ENCODE measurements at places on chromosomes 7 and 10.

DNA sequence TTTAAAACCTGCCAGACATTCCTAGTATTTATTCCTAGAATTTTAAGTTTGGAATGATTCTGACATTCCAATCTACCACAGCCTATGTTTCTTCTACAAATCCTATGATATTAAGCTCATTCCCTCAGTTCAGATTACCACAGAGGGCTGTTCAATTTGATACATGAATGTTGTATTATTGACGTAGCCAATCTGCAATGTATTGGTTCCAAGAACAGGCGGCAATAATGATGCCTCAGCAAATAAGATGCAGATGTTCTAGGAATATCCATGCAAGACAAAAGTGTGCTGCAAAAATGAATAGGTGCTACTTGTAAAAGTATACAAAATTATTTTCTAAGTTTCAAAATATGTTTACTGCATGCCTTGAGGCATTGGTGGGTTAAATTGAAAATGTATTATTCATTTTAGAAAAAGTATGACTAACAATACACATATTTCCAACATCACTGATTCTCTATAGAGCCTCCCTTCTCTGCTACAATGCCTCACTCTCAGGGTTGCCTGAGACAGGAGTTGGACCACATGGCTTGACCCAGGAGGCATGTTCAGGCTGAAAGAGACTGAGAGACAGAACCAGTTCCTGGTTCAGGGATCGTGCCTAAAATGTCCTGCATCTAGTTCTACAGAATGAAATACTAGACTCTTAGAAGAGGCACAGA, 94.1 kb upstream of the CREB5 start:
- DNase-seq: no peak

DNA sequence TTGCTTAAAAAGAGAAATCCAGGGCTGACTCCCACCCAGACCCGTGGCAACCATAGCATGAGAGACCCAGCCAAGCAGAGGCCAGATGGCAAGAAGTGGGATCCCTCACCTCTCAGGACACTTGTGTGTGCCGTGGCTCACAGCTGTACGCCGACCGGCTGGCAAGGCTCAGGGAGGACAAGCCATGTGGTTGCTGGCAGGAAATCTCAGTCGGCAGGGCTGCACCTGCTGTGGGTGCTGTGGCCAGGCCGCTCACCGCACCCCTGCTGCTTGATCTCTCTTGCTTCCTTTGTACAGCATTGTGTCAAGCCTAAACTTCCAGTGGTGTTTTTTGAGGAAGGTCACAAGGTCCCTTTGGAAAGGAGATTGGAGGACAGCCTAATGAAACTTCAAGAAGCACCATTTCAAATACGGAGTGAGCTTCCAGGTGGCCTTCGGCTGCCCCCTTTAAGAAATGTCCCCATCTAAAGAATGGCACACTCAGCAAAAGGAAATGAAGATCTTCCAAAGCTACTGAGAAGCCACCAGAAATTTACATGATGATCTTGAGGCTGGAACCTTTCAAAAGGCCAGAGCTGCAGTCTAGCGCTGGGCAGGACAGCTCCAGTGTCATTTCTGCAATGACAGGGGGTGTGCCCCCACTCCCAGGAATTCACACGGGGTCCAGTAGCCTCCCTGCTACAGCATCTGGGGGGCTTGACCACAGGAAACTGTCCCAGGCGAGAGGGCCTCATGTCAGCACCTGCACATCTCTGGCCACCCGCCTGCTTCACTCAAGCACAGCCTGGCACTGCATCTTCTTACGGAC, 409.0 kb upstream of the MGMT start:
- no peak for DNase-seq

DNA sequence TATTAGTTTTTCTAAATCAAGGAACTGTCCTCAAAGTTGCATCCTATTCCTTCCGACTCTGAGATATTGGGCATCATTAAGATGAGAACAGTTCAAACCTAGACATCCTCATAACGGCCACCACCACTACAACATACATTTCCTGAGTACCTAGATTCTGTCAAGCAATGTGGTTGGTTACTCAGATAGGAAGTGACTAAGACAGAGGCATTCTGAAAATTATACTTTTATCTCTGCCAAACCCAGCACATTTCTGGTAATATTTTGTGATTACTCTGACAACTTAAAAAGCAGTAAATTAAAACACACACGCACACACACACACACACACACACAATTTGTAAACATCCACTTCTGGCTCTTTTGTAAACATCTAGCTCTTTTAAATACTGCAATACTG, 291.2 kb upstream of the MEOX2 start:
- peak; percentile 82 for DNase-seq

- DNase-seq: no peak
Observed at GRCh38 chr10:17209302-17209701, 7.8 kb upstream of the TRDMT1 start.

- DNase-seq: no peak
Observed at GRCh38 chr7:157526913-157527634, 190.3 kb downstream of the DNAJB6 start.

GRCh38 chr10:34809796-34810195, 5.3 kb downstream of the PARD3 start:
- no peak for DNase-seq

DNA sequence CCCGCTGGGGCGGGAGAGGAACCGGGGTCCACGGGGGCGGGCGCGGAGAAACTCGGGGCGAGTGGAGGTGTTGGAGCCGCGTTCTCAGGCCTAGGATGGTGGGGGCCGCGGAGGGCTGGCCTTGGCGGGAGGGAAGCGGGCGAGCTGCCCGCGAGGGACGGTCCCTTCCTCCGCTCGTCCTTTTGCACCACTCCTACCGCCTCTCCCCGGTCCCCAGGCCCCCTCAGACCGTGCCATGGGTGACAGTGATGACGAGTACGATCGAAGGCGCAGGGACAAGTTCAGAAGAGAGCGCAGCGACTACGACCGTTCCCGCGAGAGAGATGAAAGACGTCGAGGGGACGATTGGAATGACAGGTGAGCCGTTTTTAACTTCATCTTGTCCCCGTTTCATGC, 451 bp downstream of the SRRT start:
- DNase-seq: peak; percentile 37

DNA sequence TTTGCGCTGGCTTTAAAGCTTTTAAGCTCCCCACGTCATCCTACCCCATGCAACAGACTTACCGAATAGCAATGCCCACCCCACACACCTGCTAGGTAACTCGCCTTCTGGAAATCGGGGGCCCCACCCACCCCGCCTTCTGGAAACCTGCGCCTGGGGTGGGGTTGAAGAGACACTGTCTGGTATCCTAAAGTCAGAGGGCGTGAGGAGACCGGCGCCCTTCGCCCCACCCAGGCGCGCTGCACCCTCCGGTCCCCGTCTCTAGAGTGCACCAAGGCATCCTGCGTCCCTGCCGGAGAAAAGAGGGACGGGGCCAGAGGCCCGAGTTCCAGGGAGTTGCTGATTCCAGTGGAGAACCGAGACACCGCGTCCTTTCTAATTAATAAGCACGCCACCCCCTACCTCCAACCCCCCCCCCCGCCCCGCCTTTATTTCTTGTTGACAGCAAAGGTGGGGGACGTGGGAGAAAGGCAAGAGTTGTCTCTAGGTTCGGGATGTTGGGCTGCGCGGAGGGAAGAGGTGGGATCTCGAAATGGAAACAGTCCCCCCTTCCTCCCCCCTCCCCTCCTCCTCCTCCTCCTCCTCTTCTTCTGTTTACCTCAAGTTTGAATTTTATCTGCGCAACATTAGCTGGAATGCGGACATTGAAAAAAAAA, 220.9 kb upstream of the MKLN1 start:
- peak; percentile 67 for DNase-seq

- DNase-seq: no peak
Observed at GRCh38 chr10:99765672-99766301, 16.7 kb upstream of the ABCC2 start.

- no peak for DNase-seq
Observed at GRCh38 chr7:38880454-38880853, 28.5 kb downstream of the VPS41 start.

DNA sequence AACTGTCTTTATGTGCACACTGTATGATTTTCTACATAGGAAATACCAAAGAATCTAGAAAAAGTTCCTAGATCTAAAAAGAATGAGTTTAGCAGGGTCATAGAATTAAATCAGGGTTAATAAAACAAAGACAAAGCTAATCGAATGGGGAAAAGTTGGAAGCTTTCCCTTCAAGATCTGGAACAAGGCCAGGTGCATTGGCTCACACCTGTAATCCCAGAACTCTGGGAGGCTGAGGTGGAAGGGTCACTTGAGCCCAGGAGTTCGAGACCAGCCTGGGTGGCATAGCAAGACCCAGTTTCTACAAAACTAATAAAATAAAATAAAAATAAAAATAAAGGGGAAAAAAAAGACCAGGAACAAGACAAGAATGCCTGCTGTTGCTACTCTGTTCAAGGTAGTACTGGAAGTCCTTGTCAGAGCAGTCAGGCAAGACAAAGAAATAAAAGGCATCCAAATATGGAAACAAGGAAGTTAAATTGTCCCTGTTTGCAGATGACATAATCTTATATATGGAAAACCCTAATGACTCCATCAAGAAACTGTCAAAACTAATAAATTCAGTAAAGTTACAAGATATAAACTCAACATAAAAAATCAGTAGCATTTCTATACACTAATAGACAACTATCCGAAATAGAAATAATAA, 76.1 kb upstream of the RHEB start:
- DNase-seq: no peak

- DNase-seq: peak; percentile 99
Observed at GRCh38 chr7:44606341-44607140, at the start of gene OGDH. OGDH (plus strand) TSS chr7:44606627; CDS start chr7:44624344, 17,717 bp downstream.

DNA sequence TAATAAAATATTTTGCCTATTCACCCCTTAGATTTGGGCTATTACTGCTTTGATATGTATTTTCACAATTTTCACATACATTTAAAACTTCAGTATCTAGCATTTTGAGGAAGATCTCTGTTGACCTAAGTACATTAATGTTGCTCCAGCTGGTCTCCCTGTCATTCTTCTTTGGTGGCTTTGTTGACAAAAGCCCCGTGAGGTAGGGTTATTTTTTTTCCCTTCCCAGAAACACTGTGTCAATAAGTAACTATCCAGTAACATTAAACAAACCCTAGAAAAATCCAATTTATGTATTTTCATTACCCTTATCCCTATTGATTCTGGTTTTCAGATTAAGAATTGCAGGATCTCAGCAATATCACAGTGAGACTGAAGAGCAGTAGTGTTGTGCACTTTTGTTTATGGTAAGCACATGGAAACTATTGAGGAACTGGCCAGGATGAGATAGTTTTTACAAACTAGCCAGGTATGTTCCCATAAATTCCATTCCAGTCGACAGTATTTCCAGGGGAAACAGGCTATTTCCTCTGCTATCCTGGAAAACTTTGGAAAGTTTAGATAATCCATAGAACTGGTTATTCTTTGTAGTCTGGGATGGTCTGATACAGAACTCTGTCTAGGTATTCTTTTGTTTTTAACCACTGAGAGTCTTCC, 198.2 kb downstream of the PON1 start:
- DNase-seq: no peak

- DNase-seq: peak; percentile 60
Observed at GRCh38 chr10:6217611-6218010, 14.9 kb downstream of the PFKFB3 start.

DNA sequence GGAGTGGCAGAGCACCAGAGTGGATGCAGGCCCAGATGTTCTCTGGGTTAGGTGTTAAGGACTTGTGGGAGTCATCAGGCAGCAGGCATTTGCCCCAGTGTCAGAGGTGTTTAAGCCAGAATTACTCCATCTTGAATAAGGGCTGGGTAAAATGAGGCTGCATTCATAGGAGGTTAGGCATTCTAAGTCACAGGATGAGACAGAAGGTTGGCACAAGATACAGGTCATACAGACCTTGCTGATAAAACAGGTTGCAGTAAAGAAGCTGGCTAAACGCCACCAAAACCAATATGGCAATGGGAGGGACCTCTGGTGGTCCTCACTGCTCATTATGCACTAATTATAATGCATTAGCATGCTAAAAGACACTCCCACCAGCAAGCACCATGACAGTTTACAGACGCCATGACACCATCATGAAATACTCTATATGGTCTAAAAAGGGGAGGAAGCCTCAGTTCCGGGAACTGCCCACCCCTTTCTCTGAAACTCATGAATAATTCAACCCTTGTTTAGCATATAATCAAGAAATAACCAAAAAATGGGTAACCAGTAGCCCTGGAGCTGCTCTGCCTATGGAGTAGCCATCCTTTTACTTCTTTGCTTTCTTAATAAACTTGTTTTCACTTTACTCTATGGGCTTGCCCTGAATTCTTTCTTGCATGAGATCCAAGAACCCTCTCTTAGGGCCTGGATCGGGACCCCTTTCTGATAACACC, 882 bp upstream of the LRRC61 start:
- no peak for DNase-seq

DNA sequence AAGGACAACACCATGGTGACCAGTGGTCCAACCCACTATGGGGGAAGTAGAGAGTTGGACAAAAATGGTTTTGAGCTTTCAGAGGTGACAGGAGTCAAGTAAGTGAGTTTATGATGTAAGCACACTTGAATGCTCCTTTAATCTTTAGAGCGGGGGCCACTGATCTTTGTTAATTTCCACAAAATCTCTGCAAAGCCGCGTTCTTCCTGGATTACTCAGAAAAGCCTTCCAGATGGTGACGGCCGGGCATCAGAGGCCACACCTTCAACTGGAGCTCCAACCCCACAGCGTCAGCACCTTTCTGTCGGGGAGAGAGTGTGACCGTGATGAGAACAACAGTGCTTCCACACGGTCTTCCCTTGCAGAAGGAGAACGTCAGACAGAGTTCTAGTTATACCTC, 35.2 kb upstream of the KLF6 start:
- DNase-seq: no peak

- no peak for DNase-seq
Observed at GRCh38 chr7:155107126-155107525, 37.0 kb downstream of the HTR5A start.

DNA sequence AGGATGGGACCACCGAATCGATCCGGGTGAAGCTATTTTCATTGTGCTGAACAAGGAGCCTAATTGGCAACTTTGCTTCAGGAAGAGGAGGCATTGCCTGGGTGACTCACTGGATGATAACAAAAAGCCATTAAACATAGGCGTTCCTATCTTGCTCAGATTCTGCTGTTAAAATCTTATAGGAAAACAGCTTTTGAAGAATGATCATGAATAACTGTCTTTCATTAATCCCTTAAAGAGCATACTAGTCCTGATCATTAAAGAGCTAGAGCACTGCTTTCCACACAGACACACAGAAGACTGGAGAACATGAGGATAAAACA, 174.2 kb upstream of the IMMP2L start:
- peak; percentile 5 for DNase-seq

DNA sequence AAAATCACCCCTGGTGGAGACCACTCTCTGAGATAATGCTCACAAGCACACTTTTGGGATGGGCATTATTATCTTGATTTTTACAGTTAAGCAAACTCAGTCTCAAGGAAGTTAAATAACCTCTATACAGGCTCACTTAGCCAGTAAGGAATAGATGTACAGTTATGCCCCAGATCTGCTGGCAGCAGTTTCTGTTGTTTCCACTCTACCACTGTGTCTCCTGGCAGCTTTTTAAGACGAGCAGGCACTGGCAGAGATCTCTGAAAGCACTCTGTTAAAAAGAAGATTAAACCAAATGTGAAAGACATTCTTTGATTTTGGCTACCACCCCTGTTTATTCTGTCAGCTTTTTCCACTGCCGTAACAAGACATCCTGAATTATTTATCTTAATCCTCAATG, 73.2 kb downstream of the SRI start:
- DNase-seq: no peak
